Stimulated activated CD4-positive, alpha-beta T cell treated with anti-CD3 and anti-CD28 coated beads, TNF-alpha, amount 100 ng/mL, for 4 hours (primary cell): ENCODE measurements at places on chromosomes 5 and 9.

DNA sequence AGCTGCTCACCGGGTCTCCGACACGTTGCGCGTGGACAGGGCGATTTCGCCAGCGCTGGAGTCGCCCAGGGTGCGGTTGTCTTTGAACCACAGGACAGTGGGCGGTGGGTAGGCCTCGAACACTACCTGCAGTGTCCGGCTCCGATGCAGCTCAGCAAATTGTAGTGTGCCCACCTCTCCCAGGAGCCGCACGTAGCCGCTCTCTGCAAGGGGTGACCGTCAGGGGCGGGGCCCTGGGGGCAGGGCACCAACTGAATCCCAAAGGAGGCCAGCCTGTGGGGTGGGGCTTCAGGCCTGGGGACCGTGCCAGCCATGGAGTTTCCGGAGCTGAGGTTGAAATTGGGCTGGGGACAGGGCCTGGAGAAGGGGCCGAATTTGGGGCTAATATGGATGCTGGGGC is 22.9 kb downstream of the PDGFRB start:
- DNase-seq, result no peak

GRCh38 chr9:97640325-97640724 is 6.7 kb downstream of the NCBP1 start:
- DNase-seq, result no peak

DNA sequence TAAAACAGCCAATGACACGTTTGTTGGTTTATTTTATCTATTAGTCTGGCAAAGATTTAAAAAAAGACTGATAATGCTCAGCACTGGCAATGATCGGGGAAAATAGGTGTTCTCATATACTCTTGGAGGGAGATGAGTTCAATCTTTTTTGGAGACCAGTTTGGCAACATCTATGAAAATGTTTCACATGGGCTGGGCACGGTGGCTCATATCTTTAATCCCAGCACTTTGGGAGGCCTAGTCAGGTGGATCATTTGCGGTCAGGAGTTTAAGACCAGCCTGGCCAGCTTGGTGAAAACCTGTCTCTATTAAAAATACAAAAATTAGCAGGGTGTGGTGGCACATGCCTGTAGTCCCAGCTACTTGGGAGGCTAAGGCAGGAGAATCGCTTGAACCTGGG is 6.8 kb upstream of the ANKRD31 start:
- DNase-seq, result no peak

DNA sequence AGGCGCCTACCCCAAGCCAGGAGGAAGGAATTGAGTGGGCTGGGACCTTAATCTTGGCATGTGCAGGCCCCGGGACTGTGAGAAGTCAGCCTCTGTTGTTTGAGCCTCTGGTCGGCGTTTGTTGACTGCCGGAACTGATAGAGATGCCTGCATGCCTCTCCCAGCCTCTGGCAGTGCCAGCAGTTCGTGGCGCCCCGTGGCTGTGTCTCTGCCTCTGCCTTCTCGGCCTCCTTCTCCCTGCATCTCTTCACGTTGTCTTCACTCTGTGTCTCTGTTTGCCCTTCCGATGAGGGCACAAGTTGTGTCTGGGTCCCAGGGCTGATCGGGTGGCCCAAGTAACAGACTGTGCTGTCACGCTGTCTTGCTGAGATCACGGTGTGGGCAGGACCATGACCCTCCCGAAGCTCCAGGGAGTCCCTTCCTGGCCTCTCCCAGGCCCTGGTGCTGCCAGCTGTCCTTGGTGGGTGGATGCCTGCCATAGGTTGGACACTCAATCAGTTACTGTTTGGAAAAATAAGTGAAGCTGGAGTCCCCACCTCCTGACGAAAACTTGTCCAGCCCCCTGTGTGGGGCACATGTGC is 133.5 kb upstream of the LPCAT1 start:
- DNase-seq, result no peak

GRCh38 chr5:135244620-135245021 is 154.4 kb downstream of the MACROH2A1 start:
- DNase-seq, result no peak

DNA sequence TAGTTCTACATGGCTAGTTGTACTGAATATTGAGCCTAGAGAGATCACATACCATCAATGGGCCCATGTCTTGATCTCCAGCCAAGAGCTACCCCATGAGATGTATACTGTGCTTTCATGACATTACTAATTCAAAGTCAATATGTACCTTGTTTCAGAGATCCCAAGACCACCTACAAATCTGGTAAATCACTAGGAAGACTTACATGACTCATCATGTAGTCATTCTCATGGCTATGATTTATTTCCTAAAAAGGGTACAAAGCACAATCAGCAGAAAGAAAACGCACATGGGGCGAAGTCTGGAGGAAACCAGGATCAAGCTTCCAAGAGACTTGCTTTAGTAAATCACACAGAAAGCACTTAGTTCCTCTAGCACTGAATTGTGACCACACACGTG is 103.0 kb downstream of the PCSK5 start:
- DNase-seq, result no peak

DNA sequence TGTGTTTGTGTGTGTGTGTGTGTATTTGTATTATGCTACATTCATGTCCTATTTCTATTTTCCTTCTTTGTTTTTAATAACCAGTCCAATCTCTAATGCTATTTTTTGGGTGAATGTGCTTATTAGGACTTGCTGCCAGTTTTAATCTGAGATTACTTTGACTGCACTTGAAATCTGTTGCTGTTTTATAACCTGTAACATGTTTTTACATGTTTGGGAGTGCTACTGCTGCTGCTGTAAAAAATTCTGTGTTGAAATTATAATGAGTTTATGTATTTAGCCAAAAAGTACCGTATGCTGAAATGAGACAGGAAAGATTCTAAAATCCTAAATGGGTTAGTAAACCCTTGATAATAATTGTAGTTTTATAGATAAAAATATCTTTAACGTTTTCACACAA is 104.7 kb upstream of the SSBP2 start:
- no peak for DNase-seq

DNA sequence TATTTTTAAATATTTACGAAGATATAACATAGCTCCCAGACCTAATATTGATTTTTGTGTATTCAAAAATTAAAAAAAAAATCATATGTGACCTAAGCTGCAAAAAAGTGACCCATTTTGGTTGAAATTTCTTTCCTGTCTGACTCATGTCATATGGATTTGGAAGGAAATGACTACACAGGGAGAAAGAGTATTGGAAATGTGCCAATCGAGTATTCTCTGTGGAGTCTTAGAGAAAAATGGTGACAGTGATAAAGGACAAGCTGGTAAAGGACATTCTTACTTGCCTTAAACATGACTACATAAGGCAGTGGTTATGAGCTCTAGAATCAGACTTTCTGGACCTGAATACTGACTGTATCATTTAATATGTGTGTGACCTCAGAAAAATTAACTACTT is 262.9 kb upstream of the PTPRD start:
- DNase-seq, result no peak

DNA sequence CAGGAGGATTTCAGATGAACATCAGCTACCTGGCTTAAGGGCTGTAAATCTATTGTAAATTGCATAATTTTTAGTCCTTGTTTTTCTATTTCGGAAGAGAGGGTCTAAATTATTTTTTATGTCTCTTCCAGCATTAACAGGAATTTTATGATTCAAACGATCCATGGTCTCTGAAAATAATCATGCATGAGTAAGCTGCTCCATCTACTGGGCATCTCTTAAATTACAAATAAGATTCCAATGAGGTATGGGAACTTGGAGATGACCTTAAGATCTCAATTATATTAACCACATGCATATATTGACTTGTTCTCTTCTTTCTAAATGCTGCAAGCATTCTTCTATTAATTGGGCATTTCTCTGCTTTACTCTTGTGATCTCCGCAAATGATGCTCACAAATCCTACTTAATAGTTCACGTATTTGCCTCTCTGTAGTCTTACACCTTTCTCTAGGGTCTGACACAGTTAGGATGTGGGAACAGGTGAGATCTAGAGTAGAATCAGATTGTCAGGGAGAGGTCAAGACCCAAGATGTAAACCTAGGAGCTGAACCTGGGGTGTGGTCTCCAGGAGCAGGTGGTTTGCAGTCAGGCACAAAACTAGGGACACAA is 86.9 kb downstream of the NUDT12 start:
- DNase-seq, result no peak

GRCh38 chr9:127528422-127529251 is 77.3 kb downstream of the LRSAM1 start:
- DNase-seq, result no peak

GRCh38 chr9:109206670-109207069 is 39.6 kb upstream of the FRRS1L start:
- no peak for DNase-seq

DNA sequence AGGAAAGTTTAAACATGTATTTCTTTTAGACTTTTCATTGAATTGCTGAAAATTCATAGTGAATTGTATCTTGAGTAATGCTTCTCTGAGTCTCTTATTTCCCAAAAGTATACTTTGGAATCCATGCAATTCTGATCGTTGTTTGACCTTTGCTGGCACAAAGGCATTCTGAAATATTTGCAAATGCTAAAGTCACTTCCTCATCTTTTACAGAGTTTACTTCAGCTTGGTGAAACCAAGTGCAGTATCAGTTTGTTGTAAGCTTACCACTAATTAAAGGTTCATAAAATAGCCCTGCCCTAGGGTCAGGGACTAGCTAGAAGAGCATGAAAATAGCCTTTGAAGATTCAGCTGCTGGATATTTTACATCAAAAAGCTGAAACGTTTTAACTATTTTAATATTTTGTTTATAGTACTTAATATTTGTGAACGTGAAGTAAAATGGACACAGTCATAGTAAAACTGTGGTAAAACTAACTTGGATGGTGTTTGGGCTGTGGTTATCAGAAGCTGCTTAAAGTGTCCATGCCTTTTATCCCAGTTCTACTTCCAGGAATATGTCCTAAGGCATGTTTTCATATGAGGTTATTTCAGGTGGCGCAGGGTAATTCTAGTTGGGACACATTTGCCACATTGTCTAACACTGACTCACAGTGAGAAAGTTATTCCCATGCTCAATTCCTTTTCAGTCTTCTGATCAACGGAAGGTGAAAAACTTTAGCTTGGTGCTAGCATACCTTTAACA is 45.3 kb downstream of the SLC22A5 start:
- no peak for DNase-seq

- no peak for DNase-seq
Observed at GRCh38 chr5:152942633-152943336, 537.7 kb upstream of the NMUR2 start.

GRCh38 chr5:69368458-69369339 is 621 bp downstream of the AK6 start:
- DNase-seq, result peak; percentile 13

GRCh38 chr5:61320860-61321259 is 11.2 kb upstream of the ZSWIM6 start:
- DNase-seq, result no peak

- DNase-seq, result no peak
Observed at GRCh38 chr5:71537687-71538086, 49.5 kb upstream of the MCCC2 start.

DNA sequence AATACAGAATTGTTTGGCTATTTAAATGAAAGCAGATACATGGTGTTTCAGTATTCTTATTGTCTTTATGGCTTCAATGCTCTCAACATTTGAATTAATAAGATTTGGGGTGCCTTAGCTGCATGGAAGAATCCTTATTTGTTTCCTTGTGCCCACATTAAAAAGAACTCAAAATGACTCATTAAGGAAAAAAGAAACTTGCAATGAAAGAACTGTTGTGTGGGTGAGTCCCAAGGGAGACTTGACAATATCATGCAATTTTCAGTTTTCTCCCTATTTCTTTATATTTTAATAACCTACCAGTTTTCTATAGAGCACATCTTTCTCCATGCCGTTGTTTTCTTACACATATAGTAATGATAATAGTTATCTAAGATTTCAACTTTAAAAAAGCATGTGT is 404.0 kb downstream of the PDE4D start:
- DNase-seq, result no peak

GRCh38 chr5:169978714-169979113 is 1.6 kb downstream of the INSYN2B start:
- no peak for DNase-seq

DNA sequence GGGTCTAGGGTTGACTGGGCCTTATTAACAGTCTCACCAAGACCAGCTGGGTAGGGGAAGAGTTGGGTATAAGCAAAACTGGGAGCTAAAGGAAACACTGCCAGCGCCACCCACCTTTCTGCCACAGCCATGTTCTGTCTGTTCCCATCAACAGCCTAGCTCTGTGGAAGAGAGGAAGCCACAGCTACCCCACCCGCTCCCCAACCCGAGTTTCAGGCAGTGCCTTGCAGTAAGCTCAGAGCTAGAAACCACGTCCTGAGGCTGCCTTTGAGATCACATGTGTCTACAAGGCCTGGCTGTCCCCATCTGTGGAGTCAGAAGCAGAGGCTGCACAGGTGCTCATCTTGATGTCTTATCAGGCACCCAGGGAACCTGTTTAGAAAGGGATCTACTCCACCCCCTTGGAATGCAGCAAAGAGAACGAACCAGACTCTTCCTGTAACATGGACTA is 15.3 kb downstream of the HNRNPH1 start:
- no peak for DNase-seq

- no peak for DNase-seq
Observed at GRCh38 chr9:134661299-134661698, 19.7 kb downstream of the COL5A1 start.

- no peak for DNase-seq
Observed at GRCh38 chr5:142605611-142606010, 80.3 kb downstream of the FGF1 start.

DNA sequence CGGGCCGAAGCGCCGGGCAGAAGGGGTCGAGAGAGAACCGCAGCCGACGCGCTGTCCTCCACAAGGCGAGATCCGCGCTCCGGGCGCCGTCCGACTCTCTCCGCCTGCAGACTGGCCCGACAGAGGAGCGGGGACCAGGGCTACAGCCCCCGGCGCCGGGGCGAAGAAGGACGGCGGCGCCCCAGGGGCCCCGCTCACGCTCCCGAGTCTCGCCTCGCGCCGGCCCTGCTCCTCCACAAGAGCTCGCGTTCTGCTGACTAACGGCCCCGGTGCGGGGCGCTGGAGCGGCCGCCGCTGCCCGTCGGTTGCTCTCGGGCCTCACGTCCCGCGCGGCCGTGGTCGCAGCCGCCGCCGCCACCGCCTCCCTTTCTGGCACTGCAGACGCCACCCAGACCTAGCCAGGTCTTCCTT is 338 bp downstream of the ABHD17B start:
- no peak for DNase-seq

GRCh38 chr9:125312411-125312810 is 50.8 kb downstream of the GAPVD1 start:
- DNase-seq, result no peak

DNA sequence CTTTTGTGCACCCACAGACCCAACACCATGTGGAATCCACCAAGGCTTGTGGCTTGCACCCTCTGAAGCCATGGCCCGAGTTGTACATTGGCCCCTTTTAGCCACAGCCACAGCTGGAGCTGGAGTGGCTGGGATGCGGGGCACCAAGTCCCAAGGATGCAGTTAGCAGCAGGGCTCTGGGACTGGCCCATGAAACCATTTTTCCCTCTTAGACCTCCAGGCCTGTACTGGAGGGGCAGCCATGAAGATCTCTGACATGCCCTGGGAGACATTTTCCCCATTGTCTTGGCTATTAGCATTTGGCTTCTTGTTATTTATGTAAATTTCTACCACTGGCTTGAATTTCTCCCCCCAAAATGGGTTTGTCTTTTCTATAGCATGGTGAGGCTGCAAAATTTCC is 51.8 kb downstream of the RASA1 start:
- DNase-seq, result no peak

- DNase-seq, result no peak
Observed at GRCh38 chr5:36442796-36443195, 141.1 kb upstream of the RANBP3L start.
